ENCODE measurements at places on chromosomes 5 and 9.

DNA sequence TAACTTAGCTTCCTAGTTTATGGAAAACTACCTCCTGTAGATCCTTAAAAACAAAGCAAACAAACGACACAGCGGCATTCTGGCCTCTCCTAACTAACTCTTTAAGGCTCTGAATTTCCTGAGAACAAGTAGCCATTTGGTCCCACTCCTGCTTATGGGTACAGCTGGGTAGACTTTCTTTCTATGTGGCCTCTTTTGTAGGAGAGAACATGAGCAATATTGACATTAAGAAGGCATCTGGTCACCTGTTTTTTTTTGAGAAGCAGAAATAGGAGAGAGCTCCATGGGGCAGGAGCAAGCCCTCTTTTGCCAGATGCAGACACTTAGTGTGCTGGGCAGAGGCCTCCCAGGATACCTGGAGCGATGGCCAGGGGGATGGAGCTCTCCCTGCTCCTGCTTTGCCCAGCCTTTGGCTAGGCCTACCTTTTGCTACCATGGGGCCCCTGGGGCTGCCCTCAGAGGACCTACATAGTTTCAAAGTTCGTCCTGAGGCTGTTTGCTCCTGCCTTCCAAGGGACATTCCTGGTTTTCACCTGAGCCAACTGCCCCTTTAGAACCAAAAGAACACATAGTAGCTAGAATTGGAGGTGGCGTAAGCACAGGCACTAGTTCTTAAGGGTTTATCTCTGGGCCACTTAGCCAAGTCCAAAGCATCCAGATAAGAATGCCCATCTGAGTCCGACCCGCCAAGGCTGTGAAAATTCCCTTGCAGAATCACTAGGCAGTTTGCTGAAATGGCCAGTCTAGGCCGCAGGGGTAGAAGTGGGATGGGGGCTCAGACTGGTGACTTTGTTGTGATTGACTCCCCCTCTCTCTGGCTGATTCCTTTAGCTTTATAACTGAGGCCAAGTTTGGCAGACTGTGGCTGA lies 2.4 kb upstream of the STC2 start:
- DNase-seq: no peak

- no peak for DNase-seq
These were observed 31.7 kb upstream of the CSF1R start for GRCh38 chr5:150117945-150118560.

DNA sequence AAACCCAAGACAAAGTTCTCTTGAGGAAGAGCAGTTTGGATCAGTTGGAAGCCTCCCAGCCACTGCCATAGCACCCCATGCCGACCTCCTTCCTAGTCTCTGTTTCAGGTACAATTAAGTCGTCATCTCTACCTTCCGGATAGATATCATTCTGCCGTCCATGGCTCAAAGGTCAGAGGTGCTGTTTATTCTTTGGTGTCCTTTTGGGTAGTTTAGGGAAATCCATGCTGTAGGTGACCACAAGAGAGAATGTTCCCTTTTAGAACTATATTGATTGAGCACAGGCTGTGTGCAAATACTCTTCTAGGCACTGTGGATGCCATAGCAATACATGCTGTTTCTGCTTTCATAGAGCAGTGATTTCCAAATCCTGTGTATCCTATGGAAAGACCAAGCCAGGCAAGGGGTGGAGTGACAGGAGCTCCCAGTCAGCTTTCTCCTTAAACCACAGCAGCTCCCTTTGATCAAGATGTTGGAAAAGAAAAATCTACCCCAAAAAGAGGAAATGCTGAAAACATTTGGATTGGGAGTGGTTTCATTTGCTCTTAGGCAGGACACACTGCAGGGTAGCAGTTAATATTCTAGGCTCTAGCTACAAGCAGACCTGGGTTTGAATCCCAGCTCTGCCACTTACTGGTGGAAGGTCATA lies 127.9 kb downstream of the PALM2AKAP2 start:
- DNase-seq: no peak

GRCh38 chr9:108469654-108470053 lies 386.1 kb downstream of the ACTL7B start:
- DNase-seq: no peak

DNA sequence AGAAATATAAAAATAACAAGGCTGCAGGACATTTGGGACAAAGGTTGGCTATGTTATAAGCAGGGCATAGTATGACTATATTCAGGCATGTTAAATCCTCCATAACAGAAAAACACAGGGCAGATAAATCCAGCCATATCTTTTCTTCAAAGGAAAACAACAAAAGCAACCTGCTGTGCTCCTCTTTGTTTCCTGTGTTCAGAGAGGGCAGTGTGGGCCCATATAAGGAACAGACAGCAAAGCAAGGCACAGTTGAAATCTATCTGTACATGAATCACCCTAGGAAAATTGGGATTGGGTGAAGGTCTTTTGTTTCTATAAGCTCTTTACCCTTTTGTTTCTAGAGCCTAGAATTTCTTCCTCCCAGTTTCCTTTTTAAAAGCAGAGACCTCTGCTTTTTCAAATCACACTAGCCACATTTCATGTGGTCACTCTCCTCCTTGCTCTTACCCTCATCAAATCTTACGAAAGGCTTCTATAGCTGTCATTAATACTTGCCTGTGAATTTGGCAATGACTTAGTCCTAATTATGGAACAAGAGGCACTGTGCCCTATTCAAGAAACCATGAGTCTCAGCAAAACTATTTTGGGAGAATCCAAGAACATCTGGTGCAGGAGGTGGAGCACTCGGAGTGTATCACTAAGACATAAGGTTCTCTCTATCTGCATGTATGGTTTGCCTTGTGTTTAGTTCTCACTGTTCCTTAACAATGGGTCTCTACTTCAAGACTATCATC lies 1.8 kb downstream of the GZMA start:
- DNase-seq: no peak

DNA sequence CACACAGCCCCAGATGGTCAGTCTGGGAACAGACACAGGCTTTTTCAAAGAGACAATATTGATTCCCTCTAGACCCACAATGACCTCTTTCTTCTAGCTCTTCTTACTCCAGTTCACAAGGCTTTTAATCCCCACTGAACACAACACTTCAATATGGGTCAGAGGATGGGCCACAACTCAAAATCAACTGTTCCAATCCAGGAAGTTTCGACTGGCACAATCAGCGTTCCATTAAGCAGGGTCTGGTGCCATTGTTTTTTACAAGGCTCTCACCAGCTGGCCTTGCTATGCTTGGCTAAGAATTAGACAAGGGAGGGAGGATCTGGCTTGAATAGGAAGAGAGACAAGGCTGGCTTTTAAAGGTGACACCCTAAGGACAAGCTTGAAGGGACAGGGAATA lies 199.4 kb upstream of the SLC24A2 start:
- DNase-seq: no peak

GRCh38 chr9:38234479-38235170 lies 157.9 kb upstream of the ALDH1B1 start:
- no peak for DNase-seq

GRCh38 chr5:41903382-41903891 lies 707 bp upstream of the RIMOC1 start:
- no peak for DNase-seq

DNA sequence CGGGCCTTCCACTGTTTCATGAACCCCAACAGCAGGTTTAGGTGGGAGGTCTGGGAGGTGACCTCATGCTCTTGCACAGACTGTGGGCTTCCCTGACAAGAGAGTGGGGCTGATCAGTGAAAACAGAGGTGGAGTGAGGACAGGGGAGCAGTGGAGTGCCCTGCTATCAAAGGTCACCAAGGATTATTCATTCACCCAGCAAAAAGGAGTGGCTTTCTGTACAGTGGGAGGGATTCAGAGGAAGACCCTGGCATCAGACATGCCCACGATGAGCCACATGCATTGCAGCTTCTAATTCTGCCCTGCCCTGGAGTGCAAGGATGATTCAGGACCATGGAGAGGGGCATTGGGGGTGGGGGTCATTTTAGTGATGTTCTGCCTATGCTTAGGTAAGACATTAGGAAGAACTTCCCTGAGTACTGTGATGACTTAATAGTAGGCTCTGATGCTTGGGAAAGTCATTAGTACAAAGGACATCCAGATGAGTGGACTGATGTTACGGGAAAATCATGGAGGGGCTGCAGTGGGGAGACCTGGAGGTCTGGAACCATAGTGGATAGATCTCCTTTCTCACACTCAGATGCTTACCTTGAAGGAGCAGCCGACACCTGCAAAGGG lies 12.8 kb downstream of the TRAF1 start:
- no peak for DNase-seq

DNA sequence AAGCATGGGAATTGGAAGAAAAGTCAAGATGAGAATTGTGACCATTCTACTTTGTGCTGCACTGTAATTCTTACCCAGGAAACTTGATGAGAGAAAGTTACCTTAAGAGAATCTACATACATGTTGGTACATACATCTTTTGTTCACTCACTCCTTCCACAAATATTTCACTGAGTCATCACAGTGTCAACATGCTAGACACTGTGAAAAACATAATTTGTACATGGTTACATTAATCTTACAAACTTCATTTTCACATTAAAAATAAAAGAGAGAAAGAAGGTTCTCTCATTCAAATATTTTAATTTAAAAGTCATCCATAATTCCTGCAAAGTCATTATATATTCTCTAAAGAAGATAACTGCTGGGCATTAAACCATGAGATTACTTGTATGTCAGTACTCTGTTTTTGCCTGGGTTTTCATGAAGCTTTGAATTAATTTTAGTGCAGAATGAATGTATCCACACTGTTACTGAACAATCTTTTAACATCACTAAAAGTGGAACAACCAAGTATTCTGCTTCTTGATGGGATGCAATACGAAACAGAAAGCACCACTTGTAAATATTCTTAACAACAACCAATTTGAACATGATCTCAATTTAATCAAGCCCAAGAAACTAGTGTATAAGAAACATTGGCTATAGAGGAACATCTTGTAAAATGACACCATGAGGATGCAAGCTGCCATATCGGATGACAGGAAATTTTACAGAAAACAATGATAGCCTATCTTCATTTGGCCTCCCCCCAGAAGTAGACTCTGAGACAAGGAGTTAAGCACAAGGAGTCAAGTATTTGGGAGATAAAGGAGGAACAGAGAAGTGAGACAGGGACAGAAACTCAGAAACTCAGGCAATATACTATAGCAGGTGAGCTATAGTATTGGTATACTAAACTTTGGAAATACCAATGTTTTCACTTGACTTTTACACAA lies 28.4 kb downstream of the ERP44 start:
- DNase-seq: no peak

DNA sequence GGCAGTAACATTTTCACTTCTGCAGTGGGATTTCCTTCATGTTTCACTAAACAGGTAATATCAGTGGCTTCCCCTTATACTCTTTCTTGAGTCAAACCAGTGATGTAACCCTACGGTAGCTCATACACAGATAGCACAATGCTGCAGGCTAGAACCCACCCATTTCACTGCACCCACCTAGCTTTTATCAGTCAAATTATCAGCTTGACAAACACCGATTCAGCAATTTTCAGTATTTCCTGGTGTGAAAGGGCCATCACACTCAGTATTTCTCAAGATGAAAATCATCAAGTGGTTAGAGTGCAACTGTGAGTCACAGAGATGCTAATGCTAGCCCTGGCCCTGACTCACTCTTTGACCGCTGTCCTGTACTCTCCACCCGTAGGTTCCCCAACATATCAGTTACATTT lies 242.3 kb upstream of the PTGER4 start:
- no peak for DNase-seq

GRCh38 chr9:127430415-127430814 lies 6.2 kb downstream of the ZNF79 start:
- no peak for DNase-seq

- DNase-seq: no peak
These were observed 995.0 kb downstream of the EFNA5 start for GRCh38 chr5:106675687-106676086.

Measured in fibroblast of skin of left biceps (primary cell).